Stimulated activated CD4-positive, alpha-beta T cell treated with anti-CD3 and anti-CD28 coated beads, Interleukin-4, amount 100 ng/mL, for 48 hours (primary cell): ENCODE measurements at places on chromosomes 1 and 21.

DNA sequence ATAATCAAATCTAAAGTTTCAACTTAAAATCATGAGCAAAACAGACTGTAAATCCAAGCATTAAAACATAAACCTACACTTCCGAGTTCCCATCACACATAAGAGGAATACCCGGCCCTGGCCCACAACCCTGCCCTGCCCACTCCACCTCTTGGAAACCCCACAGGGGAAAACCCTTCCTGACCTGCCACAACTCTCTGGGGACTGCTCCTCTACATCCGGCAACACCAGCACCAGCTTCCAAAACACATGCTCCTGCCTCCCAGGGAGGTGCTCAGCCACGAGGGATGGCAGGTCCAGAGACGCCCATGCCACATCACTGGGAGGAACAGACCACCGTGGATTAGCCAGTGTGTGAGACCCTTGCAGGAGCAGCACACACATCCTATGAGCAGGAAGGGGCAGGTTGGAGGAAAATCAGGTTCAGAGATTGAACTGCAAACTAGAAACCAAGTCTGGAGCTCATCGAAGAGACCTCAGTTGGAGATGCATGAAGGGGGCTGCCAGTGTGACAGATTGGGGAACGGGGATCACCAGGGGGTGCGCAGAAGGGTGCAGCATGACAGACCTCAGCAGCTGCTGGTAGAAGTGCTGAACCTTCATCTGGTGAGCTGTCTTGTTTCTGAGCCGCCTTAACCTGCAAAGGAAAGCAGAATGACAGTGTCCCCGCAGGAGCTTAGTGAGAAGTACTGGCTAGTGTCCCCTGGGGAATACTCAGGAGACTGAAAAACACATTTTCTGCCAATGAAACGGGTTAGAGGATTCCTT is 25.8 kb upstream of the LSS start:
- no peak for DNase-seq

DNA sequence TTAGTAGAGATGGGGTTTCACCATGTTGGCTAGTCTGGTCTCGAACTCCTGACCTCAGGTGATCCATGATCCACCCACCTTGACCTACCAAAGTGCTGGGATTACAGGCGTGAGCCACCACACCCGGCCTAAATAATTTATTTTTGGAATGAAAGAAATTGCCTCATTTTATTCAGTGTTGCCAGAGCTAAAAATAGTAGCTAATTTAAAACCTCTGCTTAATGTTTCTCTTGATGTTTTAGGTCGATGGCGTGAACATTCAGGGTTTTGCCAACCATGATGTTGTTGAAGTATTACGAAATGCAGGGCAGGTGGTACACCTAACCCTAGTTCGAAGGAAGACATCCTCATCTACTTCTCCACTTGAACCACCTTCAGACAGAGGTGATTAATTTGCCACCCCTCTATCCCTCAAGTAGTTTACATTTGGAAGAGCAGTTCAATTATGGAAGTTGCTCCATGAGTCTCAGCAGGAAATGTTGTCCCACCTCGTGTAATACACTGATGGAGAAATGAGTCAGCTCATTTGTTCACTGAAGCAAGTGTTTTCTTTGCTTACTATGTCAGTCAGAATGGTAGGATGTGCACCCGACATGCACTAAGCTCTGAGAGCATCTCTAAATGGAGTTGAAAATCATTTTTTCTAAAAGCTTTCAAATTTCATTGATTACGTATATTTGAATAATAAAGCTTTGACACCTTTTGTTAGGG is 54.9 kb downstream of the PATJ start:
- DNase-seq, result no peak

DNA sequence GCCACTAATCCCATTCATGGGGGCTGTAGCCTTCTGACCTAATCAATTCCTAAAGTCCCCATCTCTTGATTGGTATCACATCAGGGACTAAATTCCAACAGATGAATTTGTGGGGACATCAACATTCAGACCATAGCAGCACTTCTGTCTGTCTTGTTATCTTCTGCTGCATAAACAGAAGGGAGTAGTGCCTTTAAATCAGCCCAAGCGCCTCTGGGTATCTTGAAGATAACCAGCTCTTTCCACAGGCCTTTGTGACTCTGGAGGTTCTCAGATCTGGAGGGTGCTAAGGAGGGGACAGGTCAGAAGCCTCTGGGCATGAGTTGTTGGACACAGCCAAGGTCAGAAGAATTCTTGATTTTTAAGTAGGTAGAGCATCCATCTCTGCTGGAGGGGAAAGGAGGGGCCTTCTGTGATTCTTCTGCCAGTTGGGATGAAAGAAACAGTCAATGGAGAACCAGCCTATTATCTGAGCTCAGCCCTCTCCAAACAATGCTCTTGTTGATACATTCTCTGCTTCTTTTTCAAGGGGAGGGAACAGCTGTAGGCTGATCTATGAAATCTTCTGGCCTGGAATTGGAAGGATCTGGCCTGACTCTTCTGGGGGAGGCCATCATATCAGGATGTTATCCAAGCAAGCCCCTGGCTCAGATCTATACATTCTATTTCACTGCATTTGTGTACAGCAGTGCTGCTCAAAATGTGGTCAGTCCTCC is 31.3 kb upstream of the LRIG2 start:
- no peak for DNase-seq

DNA sequence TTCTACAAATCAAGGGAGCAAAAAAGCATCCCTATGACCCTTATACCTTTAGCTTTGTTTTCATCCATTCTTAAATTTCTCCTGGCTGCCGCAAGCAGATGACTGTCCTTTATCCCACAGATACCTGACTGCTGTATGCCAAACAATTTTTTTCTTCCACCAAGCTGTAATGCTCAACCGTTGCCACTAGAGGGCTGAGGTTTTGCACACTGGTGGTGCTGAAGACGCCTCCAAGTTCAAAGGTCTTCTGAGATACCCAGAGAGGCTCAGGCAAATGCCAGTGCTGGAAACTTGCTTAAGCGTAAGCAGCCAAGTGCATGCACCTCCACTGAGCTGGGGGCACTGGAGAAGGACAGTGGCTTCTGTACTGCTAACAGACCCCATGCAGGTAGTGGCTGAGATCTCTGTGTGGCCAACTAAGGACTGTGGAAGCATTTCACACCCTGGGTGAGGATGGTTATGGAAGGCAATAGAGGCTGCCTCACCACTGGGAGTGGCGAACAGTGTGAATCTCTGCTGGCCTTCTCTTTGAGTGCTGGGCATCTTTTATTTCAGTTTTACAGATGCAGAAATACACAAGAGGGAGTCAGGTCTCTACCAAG is 28.5 kb downstream of the CNIH3 start:
- DNase-seq, result peak; percentile 29

DNA sequence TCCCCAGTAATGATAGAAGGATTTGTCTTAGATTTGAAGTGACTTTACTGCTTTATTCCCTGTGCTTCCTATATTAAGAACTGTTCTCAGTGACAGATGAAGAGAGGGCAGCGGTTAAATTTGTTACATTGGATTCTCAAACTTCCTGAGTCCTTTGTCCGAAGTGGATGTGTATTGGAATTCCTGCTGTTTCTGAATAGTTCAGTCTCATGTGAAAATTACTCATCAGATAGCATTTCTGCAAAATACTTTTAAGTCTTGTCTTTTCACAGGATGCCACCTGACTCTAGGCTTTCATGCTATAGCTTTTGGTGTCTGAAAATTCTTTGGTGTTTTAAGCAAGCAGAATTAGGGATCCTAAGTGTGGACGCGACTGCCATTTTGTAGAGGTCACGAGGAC is 83.6 kb downstream of the PRDM2 start:
- no peak for DNase-seq

- no peak for DNase-seq
These were observed 12.9 kb downstream of the MORN1 start for GRCh38 chr1:2378441-2378851.

- DNase-seq, result no peak
These were observed 281.7 kb upstream of the CXADR start for GRCh38 chr21:17231124-17231523.

- DNase-seq, result no peak
These were observed 9.5 kb downstream of the SCCPDH start for GRCh38 chr1:246733704-246734103.

DNA sequence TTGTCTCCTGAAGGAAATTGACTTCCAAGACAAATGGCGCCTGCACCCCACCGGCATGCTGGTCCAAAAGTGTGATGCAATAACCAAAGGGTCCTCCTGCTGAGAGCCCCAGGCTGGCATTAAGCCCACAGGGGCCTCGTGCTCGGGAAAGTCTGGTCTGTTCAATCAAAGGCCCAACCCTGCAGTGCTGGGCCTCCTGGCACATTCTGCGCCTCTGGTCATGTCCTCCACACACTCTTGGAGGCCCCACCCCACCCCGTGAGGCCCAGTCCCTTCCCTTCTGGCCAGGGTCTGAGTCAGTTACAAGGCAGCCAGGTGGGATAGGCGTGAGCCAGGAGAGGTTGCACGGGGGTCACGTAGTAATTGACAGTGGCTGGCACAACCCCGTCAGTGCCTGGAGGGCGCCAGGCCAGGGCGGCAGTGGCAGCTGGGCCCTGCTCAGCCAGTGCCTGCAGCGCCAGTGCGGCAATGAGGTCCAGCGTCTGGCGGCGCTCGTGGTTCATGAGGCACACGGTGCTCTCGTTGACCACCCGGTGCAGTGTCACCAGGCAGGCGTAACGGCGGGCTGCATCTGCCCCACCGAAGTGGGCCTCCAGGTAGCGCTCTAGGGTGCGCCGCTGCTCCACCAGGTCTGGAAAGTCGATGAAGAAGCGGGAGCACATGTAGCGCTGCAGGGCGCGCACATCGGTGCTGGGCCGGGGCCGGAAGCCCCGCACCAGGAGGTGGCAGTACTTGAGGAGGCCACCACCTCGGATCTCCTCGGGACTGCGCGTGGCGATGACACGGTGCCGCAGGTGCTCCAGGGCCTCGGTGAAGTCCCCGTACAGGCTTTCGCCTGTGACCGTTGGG is 6.8 kb downstream of the TENT5B start:
- DNase-seq, result no peak

DNA sequence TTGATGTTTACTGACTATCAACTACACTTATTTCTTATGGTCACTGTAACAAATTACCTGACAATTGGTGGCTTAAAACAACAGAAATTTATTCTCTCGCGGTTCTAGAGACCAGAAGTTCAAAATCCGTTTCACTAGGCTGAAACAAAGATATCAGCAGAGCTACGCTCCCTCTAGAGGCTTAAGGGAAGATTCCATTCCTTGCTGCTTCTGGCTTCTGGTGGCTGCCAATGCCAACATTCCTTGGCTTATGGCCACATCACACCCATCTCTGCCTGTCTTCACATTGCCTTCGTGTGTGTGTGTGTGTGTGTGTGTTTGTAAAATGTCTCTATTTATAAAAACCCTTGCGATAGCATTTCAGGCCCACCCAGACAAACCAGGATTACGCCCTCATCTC is 66.4 kb downstream of the LMX1A start:
- no peak for DNase-seq

GRCh38 chr1:201726700-201727099 is 102.3 kb upstream of the IPO9 start:
- DNase-seq, result no peak
